ENCODE measurements at places on chromosomes 5 and 9.

DNA sequence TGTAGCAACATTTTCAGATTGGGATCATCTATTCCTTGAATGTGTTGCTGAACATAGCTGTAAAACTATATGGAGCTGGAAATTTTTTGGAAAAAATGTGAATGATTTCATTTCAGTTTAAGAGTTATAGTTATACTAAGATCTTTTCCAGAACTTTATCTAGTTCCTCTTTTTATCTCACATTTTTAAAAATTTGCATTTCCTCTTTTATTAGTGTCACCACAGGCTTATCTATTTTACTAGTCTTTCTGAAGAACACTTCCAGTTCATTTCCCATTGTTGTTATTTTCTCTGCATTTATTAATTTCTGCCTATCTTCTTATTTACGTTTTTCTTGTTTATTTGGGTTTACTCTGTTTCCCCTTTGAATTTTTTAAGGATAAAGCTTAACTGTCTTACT, 46.0 kb upstream of the FSTL4 start:
- DNase-seq, result no peak

- no peak for DNase-seq
Measured at GRCh38 chr9:136093995-136094881, 851 bp downstream of the NACC2 start.

GRCh38 chr9:95360866-95361265, 43.4 kb upstream of the FANCC start:
- no peak for DNase-seq

DNA sequence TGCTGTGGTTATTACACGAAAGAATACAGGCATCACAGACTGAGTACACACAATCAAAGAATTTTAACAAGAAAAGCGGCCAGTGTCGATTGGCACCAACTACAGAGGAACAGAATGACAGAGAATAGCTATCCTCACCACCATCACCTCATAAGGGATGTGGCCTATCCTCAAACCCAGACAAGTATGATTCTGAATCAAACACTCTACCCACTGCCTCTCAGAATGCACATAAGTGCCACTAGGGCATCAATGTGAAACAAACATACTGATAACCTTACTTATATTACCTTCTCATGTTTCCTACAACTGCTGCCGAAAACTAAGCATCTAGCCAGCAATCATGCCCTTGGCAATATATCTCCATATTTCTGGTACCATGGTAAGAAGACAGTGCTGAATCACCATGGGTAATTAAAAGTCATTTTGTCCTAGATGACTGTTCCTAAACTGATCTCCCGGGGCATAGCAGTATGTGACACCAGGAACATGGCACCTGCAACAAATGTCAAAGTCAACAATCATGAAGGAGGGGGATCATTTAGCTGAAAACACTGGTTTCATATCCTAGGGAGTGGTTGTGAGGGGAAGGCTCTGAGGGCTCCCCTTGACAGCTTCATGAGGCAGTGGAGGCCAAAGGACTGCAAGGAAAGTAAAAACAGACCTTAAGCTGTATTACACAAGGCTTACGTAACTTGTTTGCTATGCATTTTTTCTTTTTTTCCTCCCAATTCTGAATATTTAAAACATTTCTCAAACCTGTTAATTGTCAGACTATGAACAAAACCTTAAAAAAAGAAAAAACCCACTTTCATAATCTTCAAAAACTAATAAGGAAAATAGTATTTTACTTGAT, 88.3 kb downstream of the LHFPL2 start:
- no peak for DNase-seq

DNA sequence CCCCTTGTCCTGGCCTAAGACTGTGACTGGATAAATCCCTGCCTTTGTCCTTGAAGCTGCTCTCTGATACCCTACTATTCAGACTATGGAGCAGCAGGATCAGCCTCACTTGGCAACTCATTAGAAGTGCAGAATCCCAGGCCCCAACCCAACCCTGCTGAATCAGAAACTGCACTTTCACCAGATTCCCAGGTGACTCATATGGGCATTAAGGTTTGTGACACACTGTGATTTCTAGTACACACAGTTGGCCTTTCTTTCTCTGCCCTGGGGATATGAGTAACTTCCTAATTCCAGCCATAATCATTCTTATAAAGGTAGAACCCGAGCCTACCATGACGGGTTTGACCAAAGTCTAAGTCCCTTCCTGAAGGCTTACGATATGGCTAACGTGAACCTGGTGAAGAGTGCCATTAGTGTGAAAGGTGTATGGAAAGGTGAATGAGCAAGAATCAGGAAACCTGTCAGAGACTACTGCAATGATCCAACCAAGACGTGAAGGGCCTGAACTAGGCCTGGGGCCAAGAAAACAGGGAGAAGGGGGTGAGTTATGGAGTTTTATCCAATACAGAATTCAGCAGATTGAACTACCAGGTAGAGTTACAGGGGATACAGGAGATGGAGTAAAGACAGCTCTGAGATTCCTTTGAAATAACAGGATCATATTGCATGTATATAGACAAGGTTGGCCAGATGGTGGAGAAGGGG, 533.0 kb downstream of the BNC2 start:
- DNase-seq, result no peak

GRCh38 chr5:164504141-164504772, 998.8 kb downstream of the MAT2B start:
- DNase-seq, result no peak

DNA sequence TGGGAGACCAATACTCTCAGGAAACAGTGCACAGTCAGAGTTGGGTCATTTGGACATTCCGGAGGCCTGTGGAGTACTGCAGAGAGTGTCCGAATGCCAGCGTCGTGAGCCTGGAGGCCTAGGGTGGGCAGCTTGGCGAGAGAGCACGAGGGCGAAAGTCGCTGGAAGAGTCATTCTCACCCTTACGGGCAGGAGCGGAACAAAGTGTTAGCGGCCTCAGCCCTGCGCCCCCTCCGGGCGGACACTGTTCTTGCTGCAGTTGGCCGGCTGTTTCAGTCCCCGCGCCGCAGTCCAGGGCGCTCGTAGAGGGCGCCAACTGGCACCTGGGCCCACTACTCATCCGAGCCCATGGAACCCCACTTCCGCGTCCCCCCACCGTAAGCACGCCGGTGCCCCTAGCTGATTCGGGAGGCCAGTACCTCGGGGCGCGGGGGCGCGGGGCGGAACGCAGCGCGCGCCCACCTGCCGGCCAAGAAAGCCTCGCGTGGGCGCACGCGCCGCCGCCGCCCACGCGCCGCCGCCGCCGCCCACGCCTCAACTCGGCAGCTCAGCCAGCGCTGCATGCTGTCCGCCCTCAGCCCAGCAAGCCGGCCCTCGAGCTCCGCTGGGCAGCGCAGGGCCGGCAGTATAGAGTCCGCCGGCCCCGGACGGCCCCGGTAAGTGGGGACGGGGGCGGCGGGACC, 99.7 kb upstream of the CCL21 start:
- DNase-seq, result no peak

DNA sequence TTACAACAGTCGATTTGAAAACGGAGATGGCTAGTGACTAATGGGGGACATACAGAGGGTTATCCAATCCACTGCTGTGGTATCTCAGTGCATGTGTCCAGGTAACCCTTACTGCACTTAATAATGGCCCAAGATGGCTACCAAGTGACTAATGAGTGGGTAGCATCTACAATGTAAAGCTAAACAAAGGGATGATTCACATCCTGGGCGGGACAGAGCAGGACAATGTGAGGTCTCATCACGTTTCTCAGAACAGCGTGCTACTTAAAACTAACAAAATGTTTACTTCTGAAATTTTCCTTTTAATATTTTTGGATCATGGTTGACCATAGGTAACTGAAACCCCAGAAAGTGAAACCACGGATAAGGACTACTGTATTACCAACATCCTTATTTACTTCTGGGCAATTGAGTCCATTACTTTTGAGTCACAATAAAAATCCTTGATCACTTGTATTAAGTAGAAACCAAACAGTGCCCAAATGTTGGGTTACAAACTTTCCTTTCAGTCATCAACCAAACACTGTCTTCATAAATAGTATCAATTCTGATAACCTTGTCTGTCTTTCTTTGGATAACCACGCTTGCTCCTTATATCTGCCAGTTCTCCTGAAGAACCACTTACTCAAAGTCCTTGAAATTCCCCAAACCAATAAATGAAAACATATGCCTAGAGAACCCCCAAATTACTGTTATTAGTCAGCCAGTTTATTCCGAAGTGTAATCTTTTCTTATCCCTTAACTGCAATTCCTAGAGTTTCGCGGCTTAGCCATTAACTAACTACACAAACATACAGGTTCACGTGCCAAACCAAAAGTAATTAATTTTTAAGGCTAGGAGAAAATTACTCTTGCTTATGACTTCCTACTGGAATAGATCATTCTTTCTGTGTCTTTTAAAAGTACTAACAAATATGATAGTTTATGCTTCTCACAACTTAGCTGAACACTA, 59.7 kb downstream of the ELL2 start:
- no peak for DNase-seq

GRCh38 chr5:126864042-126864688, 87.2 kb downstream of the LMNB1 start:
- no peak for DNase-seq
